Endodermal cell (in vitro differentiated cells): ENCODE measurements at places on chromosomes 1 and 21.

DNA sequence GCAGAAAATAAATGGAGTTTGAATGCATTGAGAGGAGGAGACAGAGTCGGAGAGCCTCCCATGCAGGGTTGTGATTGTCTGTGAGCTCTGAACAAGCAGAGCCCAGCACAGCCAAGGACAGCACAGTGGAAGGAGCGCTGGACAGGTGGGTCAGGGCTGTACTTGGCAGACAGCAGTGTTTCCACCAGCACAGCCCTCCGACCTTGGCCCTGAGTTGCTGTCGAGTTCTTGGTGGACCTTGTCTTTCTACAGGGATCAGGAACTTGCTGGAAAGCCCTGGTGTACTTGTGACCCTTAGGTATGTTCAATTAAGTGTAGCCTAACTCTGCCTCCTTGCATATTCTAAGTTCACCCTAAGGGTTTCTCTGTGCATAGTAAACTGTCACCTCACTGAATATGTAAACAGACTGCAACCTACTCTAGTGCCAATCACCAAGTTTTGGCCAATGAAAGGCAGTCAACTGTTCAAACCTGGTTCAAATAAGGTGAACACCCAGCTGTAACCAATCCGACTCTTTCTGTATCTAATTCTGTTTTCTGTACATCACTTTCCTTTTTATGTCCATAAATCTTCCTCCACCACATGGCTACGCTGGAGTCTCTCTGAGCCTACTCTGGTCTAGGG lies 86.6 kb upstream of the SLC25A33 start:
- DNase-seq, result no peak

DNA sequence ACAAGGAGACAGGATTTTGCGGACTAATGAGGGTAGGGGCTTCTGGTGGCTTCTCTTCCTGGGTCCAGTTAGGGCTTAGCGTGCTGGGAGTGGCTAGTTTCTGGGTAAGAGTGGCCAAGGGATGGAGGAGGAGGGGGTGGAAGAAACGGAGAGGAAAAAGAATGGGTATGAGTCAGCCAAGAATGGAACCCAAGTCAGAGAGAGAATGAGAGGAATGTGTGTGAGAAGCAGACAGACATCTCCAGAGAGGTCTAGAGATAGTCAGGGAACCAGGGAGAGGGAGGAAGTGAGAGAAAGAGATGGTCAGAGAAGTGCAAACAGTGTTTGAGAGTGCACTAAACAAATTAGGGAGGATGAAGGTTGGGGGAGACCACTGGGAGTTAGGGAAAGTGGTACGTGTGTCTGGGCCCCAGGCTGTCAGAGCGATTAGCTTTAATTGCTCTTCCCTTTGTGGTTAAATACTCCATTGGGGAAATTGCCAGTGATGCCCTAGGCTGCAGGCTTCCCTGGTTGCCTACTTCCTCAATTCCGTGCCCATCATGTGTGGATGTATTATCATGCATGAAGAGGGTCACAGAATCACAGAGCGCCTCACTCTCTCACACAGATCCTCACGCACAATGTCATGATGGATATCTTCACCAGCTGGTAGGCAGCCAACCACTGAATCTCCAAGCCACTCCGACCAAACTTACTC lies 1.4 kb downstream of the PEA15 start:
- peak; percentile 79 for DNase-seq

- DNase-seq, result no peak
Observed at GRCh38 chr21:37647781-37648180, 268.5 kb downstream of the KCNJ6 start.

GRCh38 chr1:19704247-19705113 lies 39.8 kb downstream of the HTR6 start:
- DNase-seq, result peak; percentile 96

DNA sequence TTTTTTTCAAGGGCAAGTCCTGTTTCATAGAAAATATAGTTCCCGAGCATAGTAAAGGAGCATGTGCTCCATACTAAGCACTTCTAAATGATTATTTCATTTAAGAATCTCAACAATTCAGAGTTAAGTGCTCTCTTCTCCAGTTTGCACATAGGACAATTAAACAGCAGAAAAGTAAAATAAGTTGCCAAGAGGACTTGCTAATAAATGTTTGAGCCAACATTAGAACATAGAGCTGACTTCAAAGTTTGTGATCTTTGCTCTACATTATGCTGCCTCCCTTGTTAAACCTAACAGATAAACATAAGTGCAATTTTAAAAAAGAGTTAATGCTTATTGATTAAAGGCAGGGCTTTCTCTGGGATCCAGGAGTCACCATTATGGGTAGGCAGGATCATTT lies 23.8 kb upstream of the RAP1A start:
- DNase-seq, result no peak

DNA sequence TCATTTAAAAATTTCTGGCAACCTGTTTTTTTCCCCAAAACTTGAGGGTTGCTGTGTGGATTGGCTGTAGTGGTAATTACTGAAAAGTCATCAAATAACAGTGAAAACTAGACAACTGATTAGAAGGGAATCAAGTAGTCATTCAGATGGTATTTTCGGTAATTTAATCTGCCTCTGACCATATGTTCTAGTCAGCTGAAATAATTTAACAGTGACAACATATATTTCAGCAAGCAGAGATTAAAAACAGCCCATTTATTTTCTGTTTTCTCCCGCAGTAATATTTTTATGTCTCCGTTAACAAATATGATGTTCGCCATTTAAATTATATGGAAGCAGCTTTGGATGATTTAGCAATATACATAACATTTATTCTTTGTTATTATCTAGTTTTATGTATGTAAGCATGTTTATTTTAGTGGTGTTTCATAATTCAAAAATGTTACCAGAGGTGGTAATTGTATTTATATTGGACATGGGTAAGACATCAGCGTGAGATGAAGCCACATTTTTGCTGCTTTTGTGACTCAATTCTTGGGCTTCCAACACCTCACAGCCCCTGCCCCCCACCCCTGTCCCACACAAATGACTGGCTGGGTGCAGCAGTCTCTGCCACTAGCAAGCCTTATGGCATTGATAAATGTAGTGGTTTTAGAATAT lies 104.4 kb downstream of the GALNT2 start:
- peak; percentile 22 for DNase-seq
